Pancreas (tissue), 10 donors: ENCODE measurements at places on chromosomes 11 and 22. TPM values are rescaled to one million over a fixed set of nuclear protein-coding genes. Genes with fewer than 3 reads are reported as not detected.

Gene ADM2
- polyA plus RNA-seq: 2.1 TPM

Gene PPFIA1
- polyA plus RNA-seq: 24.9 TPM

Gene PNPLA2
- polyA plus RNA-seq: 234 TPM

Gene FGF3
- polyA plus RNA-seq: not detected

Gene OR5AP2
- polyA plus RNA-seq: not detected

Gene BAD
- polyA plus RNA-seq: 48.6 TPM

Gene VWA5A
- 12.1 TPM for polyA plus RNA-seq

Gene BARX2
- polyA plus RNA-seq: 3.8 TPM

Gene SPI1
- 4.7 TPM for polyA plus RNA-seq

Gene OR5J2
- polyA plus RNA-seq: not detected

Gene ASPHD2
- 0.23 TPM for polyA plus RNA-seq

Gene ARHGAP8
- polyA plus RNA-seq: 52.2 TPM

Gene APOL5
- polyA plus RNA-seq: 0.07 TPM

Gene C22orf42
- polyA plus RNA-seq: 1.4 TPM

Gene WBP2NL
- 1.9 TPM for polyA plus RNA-seq

Gene OR5AR1
- polyA plus RNA-seq: not detected

Gene TRIM49
- polyA plus RNA-seq: not detected

Gene CYB5R2
- 1.7 TPM for polyA plus RNA-seq

Gene DNAJB7
- polyA plus RNA-seq: not detected

Gene TMEM135
- 5.5 TPM for polyA plus RNA-seq

Gene ADAMTS8
- polyA plus RNA-seq: 0.42 TPM

Gene TRIM6
- 1.1 TPM for polyA plus RNA-seq

Gene OR2AG2
- polyA plus RNA-seq: not detected

Gene KRTAP5-7
- not detected for polyA plus RNA-seq

Gene APOBEC3H
- polyA plus RNA-seq: 0.15 TPM

Gene ZNHIT2
- polyA plus RNA-seq: 17.8 TPM

Gene CHRM1
- polyA plus RNA-seq: 0.19 TPM
